ENCODE measurements at places on chromosomes 6 and 20.

GRCh38 chr20:21517566-21518277 is 3.9 kb upstream of the NKX2-2 start:
- DNase-seq: no peak

DNA sequence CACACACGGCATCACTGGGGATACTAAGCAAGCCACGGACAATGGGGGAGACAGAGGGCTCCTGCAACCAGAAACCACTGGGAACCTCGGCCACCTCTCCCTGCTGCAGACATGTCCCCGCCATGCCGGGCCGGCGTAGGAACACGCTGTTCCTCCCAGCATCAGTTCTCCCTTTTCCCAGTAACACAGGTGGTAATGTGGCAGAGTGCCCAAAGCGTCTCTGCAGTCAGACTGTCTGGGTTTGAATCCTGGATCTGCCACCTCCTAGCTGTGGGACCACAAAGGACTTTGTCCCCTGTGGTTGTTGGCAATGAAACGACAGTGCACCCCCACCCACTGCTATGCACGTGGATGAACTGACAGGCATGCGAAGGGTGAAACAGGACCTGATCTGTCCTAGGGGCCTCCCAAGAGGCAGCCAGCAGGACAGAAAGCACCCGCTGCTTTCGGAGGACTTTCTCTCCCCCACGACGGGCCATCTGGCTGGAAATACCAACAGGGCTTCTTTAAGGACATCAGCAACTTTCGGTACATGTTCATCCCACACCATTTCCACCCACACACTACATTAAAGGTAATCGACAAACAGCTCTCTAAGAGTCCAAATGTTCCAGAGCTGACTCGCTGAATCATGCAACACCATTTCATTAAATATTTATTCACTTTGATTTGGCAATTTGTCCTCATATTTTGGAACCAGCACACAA is 74.1 kb downstream of the SULF2 start:
- DNase-seq: no peak

DNA sequence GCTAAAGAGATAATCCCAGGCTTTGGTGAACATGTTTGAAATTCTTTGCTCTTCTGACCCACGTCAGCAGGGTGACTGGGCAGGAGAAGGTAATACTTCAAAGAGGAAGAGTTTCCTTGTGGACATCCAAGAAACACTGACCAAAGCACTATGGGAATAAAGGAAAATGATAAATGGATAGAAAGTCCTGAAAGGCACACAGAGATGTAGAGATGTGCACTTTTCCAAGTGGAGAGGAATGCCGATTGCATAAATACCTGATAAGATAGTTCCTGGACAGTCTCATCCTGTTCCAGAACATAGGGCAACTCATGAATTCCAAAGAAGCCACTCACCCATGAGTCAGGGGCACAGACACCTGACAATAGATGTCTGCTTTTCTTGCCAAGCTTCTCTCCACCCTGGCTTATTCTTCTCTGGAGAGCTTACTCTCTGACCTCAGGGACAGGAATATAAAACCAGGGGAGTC is 191.3 kb upstream of the FOXA2 start:
- DNase-seq: no peak

DNA sequence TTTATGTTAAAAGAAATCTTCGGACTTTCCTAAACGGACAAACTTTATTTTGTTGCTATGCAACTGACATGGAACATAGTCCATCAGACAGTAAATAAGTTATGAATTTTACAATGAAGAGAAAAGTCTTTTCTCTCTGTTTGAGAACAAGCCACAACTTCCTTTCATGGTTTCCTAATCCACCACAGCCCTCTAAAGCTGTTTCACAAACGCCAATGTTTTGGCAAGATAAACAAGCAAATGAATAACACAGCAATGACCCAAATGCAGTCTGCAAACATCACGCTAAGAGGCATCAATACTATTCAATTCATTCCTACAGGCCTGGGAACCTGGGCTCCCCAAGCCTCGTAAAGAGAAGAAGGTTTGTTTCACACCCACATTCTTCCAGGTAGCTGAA is 60.4 kb downstream of the HAO1 start:
- DNase-seq: no peak

GRCh38 chr6:151014404-151015100 is 149.1 kb downstream of the MTHFD1L start:
- DNase-seq: peak; percentile 12

DNA sequence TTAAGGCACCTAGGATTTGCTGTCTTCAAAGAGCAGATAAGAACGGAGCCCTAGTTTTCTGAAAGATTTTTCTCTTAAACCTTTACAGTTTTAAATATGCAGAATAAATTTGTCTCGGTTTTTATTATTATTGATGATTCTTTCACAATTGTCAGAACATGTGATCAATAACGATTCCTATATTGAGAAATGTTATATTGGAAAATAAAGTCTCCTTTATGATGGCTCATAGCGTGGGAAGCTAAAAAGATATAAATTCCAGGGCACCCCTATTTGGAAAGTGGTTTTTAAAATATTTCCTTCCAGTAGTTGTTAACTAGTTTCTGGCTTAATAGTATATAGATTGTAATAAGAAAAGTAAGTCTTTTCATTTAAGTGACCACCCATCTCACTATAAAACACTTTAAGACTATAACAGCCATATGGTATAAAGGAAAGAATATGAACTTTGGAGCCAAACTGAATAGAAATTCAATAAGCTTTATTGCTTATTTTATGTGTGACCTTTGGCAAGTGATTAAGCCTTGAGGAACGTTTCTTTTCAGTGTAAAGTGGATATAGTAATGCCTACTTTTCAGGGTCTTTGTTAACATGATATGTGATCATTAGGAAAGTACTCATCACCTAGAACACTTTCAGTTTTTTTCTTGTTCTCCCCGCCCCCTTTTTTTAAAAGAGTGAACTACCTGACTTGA is 369.6 kb downstream of the LAMA2 start:
- DNase-seq: no peak

DNA sequence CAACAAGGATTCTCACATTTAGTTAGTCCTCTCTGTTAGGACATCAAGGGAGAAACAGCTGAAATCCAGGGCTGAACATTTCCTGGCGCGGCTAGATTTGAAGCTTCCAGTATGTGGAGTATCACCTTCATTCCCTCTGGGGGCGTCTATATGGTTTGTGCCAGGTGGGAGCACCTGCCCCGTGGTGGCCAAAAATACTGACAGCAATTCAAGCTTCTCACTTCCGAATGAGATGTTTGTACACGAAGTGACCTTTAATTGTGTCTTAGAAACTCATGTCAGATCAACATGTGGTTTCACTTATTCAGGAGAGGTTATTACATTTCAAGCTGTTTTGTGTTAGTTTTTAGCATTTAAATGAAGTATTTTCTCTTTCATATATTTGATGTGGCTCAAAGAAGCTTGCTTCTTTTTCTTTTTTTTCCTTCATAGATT is 67.3 kb upstream of the ZNF217 start:
- no peak for DNase-seq
